NCI-H1105 (cell line): ENCODE measurements at places on chromosomes 3 and 15.

- DNase-seq: no peak
Measured at GRCh38 chr3:187849016-187849654, 103.9 kb upstream of the BCL6 start.

- peak; percentile 76 for DNase-seq
Measured at GRCh38 chr3:155323063-155323666, 29.7 kb upstream of the STRIT1 start.

DNA sequence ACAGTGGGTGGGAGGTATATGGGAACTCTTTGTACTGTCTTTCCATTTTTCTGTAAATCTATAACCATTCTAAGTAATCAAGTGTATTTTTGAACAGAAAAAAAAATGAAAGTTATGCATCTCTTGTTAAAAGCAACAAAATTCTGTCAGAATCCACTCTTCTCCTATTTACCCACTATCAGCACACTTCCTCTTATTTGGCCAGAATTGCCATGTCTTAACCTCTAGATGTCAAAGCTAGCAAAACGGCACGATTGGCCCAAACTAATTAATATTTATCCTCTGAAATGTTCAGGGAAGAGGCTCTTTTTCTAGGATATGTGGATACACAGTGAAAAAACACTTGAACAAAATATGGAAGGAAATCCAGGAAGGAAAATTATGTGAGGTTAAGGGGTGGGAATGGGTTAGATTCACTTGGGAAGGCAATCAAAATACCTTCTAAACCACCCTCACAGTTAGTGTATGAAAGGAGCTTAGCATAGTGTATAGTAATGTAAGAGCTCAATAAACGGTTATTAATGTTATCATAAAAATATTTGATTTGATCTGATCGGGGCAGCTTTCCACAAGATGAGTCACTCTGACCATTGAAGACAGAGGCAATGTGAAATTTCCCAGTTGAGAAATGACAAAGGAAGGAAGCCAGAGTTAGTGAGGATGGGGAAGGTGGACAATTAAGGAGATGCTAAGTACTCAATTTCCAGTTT is 20.1 kb upstream of the TGFBR2 start:
- DNase-seq: no peak

- no peak for DNase-seq
Measured at GRCh38 chr15:57320631-57321220, 55.6 kb upstream of the CGNL1 start.

GRCh38 chr3:143483214-143483613 is 363.6 kb downstream of the CHST2 start:
- DNase-seq: no peak

DNA sequence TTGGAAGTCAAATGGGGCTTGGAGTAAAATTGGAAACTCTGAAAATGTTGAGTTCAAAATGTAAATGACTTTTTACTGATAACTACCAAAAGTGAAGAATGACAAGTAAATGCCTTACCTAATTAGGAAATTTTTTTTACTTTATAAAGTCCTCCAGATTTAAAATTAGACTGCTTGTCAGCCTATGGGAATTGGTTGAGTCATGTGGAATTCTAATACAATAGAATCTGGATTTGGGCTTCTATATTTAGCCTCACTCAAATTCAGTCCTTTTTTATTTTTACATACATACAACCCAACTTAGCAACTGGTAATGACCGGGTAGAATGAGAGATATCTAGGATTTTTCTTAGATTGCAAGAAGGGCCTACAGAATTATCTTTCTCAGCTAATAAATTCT is 158.9 kb upstream of the CADPS start:
- DNase-seq: no peak

- DNase-seq: no peak
Measured at GRCh38 chr3:29463304-29463703, 182.4 kb downstream of the RBMS3 start.

GRCh38 chr3:141895731-141896130 is 19.3 kb downstream of the ATP1B3 start:
- DNase-seq: no peak

- DNase-seq: no peak
Measured at GRCh38 chr3:102909904-102910303, 475.1 kb downstream of the ZPLD1 start.

GRCh38 chr3:143207338-143207961 is 87.9 kb downstream of the CHST2 start:
- DNase-seq: no peak

DNA sequence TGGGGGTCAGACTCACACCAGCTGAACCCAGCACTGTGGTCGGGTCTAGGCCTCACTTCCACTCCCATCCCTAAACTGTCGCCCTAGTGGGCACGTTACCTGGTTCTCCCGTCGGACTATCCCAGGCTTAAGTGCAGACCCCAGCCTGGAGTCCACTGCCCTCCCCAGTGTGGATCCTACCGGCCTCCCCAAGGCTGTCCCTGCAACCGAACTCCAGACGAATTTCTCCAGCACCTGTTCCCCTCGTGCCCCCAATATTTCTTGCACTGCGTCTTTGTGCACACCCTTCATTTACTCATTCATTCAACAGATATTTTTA is 26.5 kb downstream of the SLC41A3 start:
- DNase-seq: no peak

DNA sequence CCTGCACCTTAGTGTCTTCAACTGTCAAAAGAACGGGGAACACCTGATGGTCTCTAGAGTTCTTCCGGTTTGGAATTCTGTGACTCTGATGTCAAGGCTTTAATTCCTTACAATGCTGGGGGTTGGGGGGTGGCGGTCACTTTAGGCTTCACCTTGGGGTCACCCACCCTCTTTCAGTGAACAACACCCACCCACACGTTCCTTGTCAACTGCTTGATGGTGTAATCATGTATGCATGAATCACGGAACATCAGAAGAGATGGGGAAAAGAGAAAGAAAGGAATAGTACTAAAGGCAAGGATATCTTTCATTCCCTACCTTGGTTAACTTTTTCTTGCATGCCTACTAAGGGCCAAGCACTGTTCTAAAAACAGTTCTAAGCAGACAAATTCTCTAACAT is 7.3 kb upstream of the UBE2E1 start:
- DNase-seq: no peak

DNA sequence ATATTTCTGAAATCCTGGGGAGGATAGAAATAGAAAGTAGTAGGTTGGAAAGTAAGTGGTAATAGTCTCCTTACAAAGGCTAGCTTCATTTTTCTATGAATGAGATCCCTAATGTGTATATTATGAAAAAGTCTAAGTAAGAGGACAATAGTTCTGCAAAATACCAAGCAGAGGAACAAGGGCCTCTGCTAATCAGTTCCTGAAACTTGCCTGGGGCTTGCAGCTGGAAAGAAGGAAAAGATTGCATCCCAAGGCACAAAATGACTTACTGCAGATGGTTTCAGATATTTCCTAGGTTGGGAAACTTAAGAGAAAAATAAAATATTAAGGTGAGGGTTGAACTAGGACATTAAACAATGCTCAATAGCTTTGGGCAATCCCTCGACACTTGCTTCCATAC is 293.6 kb downstream of the GAP43 start:
- DNase-seq: no peak

DNA sequence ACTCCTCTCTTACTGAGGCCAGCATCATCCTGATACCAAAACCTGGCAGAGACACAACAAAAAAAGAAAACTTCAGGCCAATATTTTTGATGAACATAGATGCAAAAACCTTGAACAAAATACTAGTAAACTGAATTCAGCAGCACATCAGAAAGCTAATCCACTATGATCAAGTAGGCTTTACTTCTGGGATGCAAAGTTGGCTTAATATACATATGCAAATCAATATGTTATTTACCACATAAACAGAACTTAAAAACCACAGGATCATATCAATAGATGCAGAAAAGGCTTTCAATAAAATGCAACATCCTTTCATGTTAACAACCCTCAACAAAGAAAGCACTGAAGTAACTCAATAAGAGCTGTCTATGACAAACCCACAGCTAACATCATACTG is 414.5 kb upstream of the MCTP2 start:
- no peak for DNase-seq

GRCh38 chr3:144557515-144557914 is 585.9 kb downstream of the DIPK2A start:
- DNase-seq: no peak

- no peak for DNase-seq
Measured at GRCh38 chr15:38518084-38518483, 46.5 kb downstream of the RASGRP1 start.

- DNase-seq: peak; percentile 86
Measured at GRCh38 chr15:65957451-65957850, 88.2 kb downstream of the RAB11A start.

DNA sequence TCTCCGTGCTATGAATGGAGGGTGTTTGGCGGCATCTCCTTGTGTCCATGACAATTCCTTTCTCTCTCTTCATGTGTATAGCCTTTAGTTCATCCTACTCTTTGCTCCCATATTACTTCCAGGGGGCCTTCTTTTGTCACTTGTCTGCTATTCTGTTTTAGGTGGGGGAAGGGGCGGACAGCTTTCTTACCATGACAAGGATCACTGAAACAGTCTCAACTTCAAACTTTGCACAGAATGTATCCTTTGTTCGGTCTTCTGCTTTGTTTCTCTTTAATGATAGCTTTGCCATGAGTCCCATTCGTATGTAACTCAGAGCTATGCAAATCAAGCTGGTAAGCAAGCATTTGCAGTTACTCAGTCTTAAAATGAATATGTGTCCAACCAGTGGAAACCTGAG is 294.2 kb downstream of the TIGIT start:
- no peak for DNase-seq

DNA sequence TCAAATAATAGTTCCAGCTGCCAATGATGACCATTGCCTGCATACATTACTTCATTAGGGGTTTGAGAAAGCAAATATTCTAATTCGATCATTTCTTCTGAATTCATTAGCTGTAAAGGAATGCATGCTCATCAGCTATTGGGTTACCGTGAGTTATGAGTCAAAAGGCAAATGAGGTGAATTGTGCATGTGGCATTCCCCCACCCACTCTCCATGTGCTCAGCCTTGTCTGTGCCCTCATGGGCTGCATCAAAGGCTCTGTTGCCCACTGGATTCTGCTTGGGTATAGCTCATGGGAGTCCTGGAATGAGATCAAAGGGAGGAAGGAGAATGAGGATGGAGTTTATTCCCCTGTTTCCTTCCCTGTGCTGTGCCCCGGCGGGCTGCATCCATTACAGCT is 99.3 kb upstream of the CHRNA7 start:
- DNase-seq: no peak

DNA sequence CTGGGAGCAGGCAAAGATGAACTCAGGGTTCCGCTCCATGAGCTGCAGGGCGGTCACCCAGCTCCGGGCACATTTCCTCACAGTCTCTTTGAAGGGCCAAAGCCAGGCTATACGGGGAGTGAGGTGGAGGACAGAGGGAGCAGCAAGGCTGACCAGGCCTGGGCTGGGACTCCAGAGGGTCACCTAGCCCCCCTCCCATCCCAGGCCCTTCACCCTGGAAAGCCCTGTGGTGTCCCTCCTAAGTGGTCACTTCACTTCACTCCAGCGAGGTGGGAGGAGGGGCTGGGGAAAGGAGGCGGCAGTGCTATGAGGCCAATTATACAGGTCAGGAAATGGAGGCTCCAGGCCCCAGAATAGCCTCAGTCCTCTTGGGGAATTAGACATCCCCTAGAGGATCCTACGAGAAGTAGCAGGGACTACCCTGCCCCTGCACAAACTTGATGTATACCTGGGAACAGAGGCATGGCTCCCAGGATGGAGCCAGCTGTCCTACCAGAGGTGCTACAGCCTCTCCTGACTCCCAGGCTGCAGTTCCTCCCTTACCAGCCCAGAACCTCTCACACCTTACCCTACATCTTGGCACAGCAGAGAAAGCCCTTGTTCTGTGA is 5.7 kb downstream of the MAN2C1 start:
- no peak for DNase-seq

DNA sequence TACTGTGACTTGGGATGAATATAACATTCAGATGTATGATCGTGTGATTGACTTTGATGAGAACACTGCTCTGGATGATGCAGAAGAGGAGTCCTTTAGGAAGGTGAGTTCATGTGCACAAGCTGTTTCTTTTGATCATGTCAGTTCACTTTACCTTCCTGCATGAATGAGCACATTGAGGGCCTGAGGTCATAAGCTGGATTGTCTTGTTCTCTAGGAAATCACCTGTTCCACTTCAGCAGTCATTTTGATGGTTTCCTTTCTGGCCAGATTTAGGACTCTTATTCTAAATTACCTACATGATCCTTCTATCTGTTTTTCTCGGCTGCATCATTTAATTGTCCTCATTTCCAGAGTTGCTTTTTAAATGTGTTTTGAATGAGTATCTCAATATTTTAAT is 4.1 kb downstream of the RCN2 start:
- peak; percentile 12 for DNase-seq
